Transverse colon (tissue), 4 donors: ENCODE measurements at places on chromosomes 5 and 9. TPM values are rescaled to one million over a fixed set of nuclear protein-coding genes. Genes with fewer than 3 reads are reported as not detected.

The UGT3A1 gene
- total RNA-seq = not detected

DNA sequence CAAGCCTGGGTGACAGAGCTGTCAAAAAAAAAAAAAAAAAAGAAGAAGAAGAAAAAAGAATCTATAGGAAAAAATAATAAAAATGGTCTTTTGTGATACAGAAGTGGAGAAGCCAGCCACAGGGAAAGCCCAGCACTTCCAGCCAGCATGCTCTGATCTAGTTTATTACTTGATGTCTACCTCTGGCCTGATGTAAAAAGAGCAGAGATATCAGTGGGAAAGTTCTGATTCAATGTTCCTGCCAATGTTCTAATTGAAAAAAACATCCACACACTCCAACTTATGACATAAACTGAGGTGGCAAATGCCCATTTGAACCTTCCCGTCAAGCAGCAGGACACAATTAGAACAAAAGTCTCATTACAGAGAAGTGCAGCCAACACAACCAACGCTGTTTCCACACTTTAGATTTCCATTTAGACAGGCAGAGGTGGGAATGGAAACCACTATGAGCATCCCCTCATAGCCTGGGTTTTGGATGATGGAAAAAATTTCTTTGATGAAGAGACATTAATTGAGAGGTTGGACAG lies 5.7 kb downstream of the RBM18 start:
- DNase-seq = no peak
- H3K36me3 ChIP-seq = no peaks in the 10 kb centered on the region
- H3K4me3 ChIP-seq = no peak overlapping the region
- peaks cover 22% of the 10 kb centered on the region for H3K4me1 ChIP-seq
- no peaks in the 10 kb centered on the region for H3K27me3 ChIP-seq

GRCh38 chr5:119009131-119009530 lies 20.8 kb upstream of the DTWD2 start:
- H3K4me3 ChIP-seq = no peak overlapping the region
- H3K36me3 ChIP-seq = no peaks in the 10 kb centered on the region
- no peak for DNase-seq
- no peaks in the 10 kb centered on the region for H3K27me3 ChIP-seq
- no peak overlapping the region for H3K27ac ChIP-seq

- no peak overlapping the region for H3K4me3 ChIP-seq
- H3K27ac ChIP-seq = peak overlapping the region; percentile 0
- peaks cover 10% of the 10 kb centered on the region for H3K4me1 ChIP-seq
- H3K36me3 ChIP-seq = no peaks in the 10 kb centered on the region
- H3K27me3 ChIP-seq = no peaks in the 10 kb centered on the region
Observed at GRCh38 chr9:105144841-105145240, 99.6 kb upstream of the SLC44A1 start.

- DNase-seq = no peak
- H3K4me3 ChIP-seq = no peak overlapping the region
- no peaks in the 10 kb centered on the region for H3K27me3 ChIP-seq
- no peaks in the 10 kb centered on the region for H3K36me3 ChIP-seq
- no peak overlapping the region for H3K27ac ChIP-seq
Observed at GRCh38 chr9:24460781-24461180, 84.9 kb downstream of the IZUMO3 start.

DNA sequence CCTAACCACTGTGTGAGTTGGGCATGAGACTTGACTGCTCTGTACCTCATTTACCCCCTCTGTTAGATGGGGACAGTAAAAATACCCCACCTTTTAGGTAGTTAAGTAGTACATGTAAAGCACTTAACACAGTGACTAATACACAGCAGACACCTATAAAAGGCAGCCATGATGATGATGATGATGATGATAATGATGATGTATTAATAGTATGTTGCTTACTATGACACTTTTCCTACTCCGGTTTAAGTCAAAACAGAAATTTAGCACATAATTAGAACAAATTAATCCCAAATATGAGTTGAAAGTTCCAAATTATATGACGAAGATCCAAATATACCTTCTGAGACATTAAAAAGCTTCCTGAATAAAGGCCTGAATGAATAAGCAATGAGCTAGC lies 222.1 kb downstream of the GAPVD1 start:
- H3K27me3 ChIP-seq = no peaks in the 10 kb centered on the region
- H3K27ac ChIP-seq = peak overlapping the region; percentile 58
- no peak overlapping the region for H3K4me3 ChIP-seq
- no peaks in the 10 kb centered on the region for H3K4me1 ChIP-seq

GRCh38 chr9:89916001-89916597 lies 311.3 kb downstream of the GADD45G start:
- no peaks in the 10 kb centered on the region for H3K27me3 ChIP-seq
- H3K36me3 ChIP-seq = no peaks in the 10 kb centered on the region
- no peak for DNase-seq
- H3K27ac ChIP-seq = no peak overlapping the region
- no peak overlapping the region for H3K4me3 ChIP-seq

DNA sequence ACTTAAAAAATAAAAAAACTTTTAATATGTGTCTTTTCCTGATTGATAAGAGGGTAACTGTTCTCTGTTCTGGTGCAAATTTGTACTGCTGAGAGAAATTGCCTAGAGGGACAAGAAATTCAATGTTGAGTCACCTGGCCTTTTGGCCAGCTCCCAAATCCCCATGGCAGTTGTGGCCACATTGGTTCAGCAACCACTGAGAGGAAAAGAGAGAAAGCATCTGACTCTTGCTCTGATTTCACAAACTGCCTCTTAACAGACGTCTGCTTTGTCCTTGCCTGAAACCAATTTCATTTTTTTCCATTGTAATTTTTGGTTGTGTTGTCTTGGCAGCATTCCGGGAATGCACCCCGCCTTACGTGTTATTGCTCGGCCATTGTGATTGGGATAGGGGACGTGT lies 42.4 kb downstream of the NTRK2 start:
- no peaks in the 10 kb centered on the region for H3K36me3 ChIP-seq
- no peaks in the 10 kb centered on the region for H3K27me3 ChIP-seq
- no peak overlapping the region for H3K27ac ChIP-seq
- DNase-seq = peak; percentile 34

DNA sequence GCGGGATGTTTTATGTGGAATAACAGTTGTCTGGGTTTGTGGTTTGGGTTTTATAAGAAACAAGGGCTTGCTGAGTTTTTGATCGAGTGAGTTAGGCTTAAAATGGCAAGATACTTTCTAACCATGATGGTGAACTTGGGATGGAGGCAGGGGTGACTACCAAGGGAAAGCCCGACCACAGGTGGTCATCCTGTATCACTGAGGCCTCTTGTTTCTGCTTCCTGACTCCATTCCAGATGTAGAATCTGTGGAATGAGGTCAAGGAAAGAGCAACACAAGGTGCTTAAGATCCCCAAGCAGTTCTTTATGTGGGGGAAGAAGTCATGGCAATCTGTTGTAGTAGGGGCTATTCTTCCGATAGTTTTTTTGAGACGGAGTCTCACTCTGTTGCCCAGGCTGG lies 122.3 kb downstream of the GOLPH3 start:
- no peaks in the 10 kb centered on the region for H3K27me3 ChIP-seq
- no peak overlapping the region for H3K4me3 ChIP-seq
- H3K36me3 ChIP-seq = no peaks in the 10 kb centered on the region
- H3K27ac ChIP-seq = no peak overlapping the region
- DNase-seq = no peak

GRCh38 chr5:92460505-92460904 lies 1077.4 kb upstream of the ARRDC3 start:
- H3K4me3 ChIP-seq = no peak overlapping the region
- H3K27ac ChIP-seq = no peak overlapping the region
- no peaks in the 10 kb centered on the region for H3K4me1 ChIP-seq
- DNase-seq = no peak

The PRELID1 gene
- 135 TPM for total RNA-seq

DNA sequence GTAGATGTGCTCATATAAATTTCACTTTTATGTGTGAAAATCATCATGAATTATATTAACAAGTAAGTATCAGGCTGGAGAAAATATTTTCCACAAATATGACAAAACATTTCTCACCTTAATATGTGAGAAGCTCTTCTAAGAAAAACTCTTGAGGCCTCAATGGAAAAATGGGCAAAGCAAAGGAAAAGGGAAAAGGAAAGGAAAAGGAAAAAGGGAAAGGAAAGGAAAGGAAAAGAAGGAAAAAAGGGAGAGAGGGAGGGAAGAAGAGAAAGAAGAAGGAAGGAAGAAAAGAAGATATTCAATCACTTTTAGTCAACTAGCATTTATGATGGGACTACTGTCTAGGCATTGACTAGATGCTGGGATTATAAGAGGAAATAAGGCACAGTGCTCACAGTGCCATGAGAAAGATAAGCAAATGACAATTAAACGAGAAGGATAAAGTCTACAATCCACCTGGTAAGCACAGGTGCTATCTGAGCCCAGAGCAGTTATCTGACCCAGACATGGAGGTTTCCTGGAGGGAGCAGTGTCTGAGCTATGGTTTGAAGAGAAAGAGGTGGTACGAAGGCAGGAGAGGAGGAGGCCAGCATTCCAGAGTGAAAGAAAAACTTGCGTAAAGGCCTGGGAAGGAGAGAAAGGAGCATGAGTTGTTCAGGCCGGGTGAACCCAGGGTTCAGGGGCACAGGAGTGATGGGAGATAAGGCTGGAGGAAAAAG lies 18.3 kb upstream of the ACSL6 start:
- no peak for DNase-seq
- H3K27ac ChIP-seq = no peak overlapping the region
- no peaks in the 10 kb centered on the region for H3K4me1 ChIP-seq
- H3K4me3 ChIP-seq = no peak overlapping the region

The CCNB1 gene
- 16.9 TPM for total RNA-seq

DNA sequence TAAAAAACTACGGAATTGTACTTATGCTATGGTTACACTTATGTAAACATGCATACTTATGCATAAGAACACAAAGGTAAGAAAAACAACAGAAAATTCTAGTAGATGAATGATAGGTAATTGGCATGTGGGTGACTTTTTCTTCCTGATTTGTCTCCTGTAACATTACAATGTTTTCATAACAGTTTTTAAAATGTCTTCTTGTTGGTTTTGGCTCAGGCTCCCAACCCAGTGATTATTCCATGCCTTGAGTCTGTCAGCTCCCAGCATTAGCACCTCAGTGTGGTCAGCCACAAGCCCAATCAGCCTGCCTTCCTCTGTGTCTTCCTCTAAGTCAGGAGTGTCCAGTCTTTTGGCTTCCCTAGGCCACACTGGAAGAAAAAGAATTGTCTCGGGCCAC lies 7.9 kb upstream of the FOXE1 start:
- H3K27ac ChIP-seq = no peak overlapping the region
- H3K36me3 ChIP-seq = no peaks in the 10 kb centered on the region
- H3K27me3 ChIP-seq = peaks cover 99% of the 10 kb centered on the region

GRCh38 chr9:73162987-73163768 lies 11.5 kb downstream of the ANXA1 start:
- no peaks in the 10 kb centered on the region for H3K36me3 ChIP-seq
- H3K4me1 ChIP-seq = no peaks in the 10 kb centered on the region
- no peaks in the 10 kb centered on the region for H3K27me3 ChIP-seq

The ACSL6 gene
- total RNA-seq = 0.41 TPM

DNA sequence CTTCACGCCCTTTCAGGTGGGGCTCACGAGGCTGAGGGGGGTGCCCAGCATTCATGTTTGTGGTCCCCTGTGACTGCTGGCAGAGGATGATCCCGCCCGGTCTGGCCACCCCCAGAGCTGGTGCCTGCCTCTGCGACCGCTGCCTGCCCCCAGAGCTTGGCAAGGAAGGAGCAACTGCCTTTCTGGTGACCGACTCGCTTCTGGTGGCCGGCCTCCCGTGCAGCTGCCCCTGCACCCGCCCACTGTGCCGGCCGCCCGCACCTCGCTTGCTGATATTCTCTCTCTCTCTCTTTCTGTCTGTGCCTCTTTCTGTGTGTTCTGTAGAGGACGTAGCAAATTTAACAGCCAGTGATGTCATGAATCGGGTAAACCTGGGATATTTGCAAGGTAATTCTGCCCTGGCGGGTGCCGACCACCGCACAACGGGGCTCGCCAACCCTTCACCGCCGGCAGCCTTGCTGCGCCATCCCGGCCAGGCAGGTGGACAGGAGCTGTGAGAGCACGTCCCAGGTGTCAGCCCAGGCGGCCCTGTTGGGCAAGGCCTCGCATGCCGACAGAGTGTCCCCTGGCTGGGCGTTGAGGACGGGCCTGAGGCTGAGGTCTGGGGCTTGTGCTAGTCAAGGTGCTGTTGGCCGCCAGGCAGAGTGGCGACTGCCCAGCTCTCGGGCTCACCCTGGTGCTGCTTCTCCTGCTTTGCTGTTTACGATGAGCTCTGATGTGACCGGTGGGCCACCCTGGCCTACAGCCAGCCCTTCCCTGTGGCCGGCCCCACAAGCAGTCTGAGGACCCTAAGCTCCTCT lies 86.0 kb downstream of the KCNT1 start:
- no peaks in the 10 kb centered on the region for H3K27me3 ChIP-seq
- H3K4me1 ChIP-seq = no peaks in the 10 kb centered on the region
- DNase-seq = no peak
- no peaks in the 10 kb centered on the region for H3K36me3 ChIP-seq
- no peak overlapping the region for H3K4me3 ChIP-seq
- H3K27ac ChIP-seq = no peak overlapping the region

DNA sequence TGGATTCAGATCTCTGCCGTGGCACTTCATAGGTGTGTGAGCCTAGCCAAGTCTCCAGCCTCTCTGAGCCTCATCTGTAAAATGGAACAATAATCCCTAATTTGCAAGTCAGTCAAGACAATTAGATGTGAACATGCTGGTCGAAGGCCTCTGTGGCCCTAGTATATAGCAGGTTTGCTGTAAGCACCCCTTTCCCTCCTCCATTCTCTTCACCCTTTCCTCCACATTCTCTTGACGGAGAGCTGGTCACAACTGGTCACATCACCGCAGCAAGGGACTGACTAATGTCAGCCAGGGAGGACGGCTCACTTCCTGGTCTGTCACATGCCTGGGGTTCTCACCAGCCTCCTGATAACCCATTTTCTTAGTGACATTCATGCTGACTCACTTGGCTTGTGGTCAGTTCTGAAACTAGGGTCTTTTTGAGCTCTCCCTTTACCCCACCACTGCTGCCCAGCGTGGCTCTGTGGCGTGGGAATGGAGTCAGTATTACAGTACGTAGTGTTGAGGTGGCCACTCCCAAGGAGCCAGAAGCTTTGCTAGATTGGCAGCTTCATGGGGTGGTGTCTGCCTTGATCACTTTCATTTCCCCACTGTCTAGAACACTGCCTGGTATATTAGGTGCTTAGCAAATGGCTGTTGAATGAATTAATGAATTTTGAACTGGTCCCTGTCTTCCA lies 47.8 kb downstream of the ERGIC1 start:
- peak overlapping the region; percentile 37 for H3K27ac ChIP-seq
- no peak for DNase-seq
- no peaks in the 10 kb centered on the region for H3K36me3 ChIP-seq
- H3K4me3 ChIP-seq = no peak overlapping the region
- peaks cover 5% of the 10 kb centered on the region for H3K4me1 ChIP-seq
- no peaks in the 10 kb centered on the region for H3K27me3 ChIP-seq

- no peak overlapping the region for H3K4me3 ChIP-seq
- no peaks in the 10 kb centered on the region for H3K27me3 ChIP-seq
- no peaks in the 10 kb centered on the region for H3K36me3 ChIP-seq
Observed at GRCh38 chr9:14193328-14193990, 120.5 kb downstream of the NFIB start.

The LMX1B gene
- 0.64 TPM for total RNA-seq

DNA sequence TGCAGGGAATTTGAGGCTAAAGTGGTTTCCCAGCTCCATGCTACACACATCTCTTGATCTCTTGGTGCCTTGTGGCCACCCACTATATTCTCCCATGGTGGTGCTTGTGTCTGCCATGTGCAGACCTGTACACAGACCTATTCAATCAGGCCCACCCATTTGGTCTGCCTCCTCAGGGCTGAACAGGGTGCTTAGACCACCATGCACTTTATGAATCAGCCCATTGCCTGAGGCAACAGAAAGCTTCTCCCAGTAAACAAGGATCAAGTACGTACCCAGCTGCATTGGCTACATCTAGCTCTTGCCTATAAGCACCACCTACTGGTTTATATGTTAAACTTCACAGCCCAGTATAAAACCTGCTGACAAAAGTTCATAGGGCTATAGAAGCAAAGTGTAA lies 664.3 kb upstream of the EDIL3 start:
- H3K27ac ChIP-seq = no peak overlapping the region
- no peak overlapping the region for H3K4me3 ChIP-seq
- H3K4me1 ChIP-seq = no peaks in the 10 kb centered on the region
